Stimulated activated CD8-positive, alpha-beta memory T cell treated with anti-CD3 and anti-CD28 coated beads, Interleukin-2, amount 100 ng/mL, for 48 hours (primary cell): ENCODE measurements at places on chromosomes 13 and 19.

- DNase-seq = no peak
These were observed 232.2 kb downstream of the DLEU7 start for GRCh38 chr13:50611117-50611781.

- no peak for DNase-seq
These were observed 23.8 kb downstream of the PEPD start for GRCh38 chr19:33497778-33498175.

- no peak for DNase-seq
These were observed 40.8 kb upstream of the RFXAP start for GRCh38 chr13:36778083-36778671.

DNA sequence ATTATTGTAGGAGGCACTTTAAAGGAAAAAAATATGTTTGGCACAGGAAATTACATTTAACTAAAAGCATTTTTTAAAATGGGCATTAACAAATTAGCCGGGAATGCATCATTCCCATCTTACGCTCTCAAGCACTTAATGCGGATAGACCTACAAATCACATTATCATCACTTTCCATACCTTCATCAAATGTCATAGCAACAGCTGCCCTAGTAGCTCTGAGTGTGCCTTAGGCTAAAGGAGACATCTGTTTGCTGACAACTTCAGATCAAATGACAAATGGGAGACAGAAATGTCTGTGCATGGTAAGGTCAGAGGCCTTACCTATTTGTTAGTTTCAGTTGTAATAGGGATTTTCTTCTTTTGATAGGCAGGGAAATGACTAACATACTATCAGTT is 773.2 kb upstream of the SLC10A2 start:
- no peak for DNase-seq
